ENCODE measurements at places on chromosomes 3 and 15.

- DNase-seq, result no peak
These were observed 973.6 kb downstream of the EPHA3 start for GRCh38 chr3:90080988-90081387.

- DNase-seq, result no peak
These were observed 2.1 kb downstream of the CD47 start for GRCh38 chr3:108088697-108089096.

DNA sequence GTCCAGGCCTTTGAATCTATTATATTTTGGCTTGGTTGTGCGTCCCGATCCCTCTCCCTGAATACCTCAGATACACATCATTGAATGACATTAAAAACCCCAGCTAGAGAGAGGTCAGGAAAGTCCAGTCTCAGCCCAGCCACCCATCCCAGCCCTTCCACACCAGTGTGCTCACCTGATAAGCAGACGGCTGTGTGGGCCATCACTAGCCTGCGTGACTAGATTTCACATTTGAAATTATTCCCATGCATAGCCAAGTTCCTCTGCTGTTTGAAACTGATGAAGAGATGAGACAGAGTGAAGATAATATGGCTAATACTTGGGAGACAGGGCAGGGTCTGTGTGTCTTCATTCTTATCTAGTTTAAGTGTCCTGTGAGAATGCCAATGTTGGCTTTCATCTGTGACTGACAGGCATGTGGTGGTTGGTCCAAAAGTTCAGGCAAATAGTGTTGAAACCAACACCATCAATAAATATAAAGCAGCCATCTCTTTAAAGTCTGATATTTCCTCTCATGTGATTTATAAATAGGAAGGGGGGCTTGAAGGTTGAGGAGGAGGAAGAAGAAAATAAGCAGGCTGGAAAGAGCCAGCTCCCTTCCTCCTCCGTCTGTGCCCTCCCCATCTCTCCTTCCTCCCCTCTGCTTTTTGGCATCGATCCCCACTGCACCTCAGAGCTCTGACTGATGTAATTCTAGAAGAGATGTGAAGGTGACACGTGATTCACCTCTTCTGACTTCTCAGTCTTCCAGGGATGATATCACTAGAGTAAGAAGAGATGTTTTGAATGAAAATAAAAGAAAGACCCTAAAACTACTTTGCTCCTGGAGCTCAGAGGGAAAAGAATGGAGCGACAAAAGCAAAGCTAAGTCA, 5.1 kb downstream of the FAM43A start:
- no peak for DNase-seq

GRCh38 chr3:197327701-197328100, 29.3 kb upstream of the DLG1 start:
- DNase-seq, result no peak

DNA sequence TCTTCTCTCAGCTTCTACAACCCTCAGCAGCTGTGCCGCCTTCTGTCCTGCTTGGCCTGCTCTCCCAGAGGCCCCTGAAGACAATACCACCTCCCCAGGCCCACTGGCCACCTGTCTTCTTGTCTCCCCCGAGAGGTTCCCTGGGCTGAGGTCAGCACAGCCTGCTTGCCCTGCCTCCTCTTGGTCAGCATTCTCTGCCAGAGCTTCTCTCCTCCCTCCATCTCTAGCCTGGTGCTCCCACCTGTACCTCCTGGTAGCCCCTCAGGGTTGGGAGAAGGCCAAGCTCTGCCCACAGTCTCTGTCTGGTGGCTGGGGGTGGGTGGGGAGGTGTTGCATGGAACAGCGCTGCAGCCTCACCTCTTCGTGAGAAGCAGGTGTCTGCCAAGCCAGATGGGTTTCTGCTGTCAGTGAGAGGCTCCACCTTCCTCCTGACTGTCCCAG, 5.6 kb upstream of the ISLR start:
- DNase-seq, result no peak

GRCh38 chr3:114310695-114311094, 16.9 kb downstream of the TIGIT start:
- no peak for DNase-seq

DNA sequence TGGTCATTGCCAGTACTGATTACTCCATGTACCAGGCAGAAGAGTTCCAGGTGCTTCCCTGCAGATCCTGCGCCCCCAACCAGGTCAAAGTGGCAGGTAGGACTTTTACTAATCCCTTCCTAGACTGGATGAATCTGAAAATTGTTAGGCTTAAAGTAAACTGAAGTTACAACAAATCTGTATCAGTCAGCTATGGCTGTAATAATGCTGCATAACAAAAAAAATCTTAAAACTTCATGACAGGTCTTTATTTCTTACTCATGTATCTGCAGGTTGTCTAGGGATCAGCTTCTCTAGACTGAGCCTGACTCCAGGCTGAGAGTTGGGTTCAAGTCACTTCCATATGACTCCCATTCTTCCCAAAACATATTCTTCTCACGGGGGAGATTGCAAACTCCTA, 93.7 kb downstream of the MESD start:
- DNase-seq, result no peak

Data from heart left ventricle (tissue), 16 donors.